ENCODE measurements at places on chromosomes 3 and 15. TPM values are rescaled to one million over a fixed set of nuclear protein-coding genes. Genes with fewer than 3 reads are reported as not detected.

The PSTPIP1 gene
- 10.0 TPM for polyA plus RNA-seq

The ANKRD63 gene
- polyA plus RNA-seq = not detected

The MYO5C gene
- polyA plus RNA-seq = 0.19 TPM

DNA sequence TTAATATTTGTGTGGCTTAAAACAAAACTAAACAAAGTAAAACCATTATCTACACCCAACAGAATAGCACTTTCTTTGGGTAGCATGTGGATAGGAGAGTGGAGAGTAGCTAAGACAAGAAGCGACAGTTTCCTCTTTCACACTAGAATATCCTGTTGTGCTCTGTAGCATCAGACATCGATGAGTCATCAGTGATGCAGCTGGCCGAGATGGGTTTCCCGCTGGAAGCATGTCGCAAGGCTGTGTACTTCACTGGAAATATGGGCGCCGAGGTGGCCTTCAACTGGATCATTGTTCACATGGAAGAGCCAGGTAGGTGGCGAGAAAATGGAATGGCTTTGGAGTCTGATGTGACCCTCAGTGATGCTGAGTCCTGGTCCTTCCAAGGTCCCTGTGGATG, 108.1 kb downstream of the USP13 start:
- DNase-seq = no peak

The CD80 gene
- polyA plus RNA-seq = not detected

The ARGFX gene
- not detected for polyA plus RNA-seq

GRCh38 chr3:129530251-129530791, 1.9 kb downstream of the RHO start:
- no peak for DNase-seq

The RPP14 gene
- polyA plus RNA-seq = 20.6 TPM

The GPR87 gene
- 90.0 TPM for polyA plus RNA-seq

- no peak for DNase-seq
Measured at GRCh38 chr15:71440489-71441110, 325.3 kb downstream of the THSD4 start.

The SHC4 gene
- polyA plus RNA-seq = 0.87 TPM

GRCh38 chr15:88028024-88028423, 228.5 kb downstream of the NTRK3 start:
- no peak for DNase-seq

The P2RY1 gene
- 1.1 TPM for polyA plus RNA-seq

The ISLR gene
- not detected for polyA plus RNA-seq

The EIF4E3 gene
- 0.79 TPM for polyA plus RNA-seq

GRCh38 chr15:96316953-96317629, 13.4 kb upstream of the NR2F2 start:
- DNase-seq = no peak

The COL7A1 gene
- 59.4 TPM for polyA plus RNA-seq

All from keratinocyte (primary cell).